ENCODE measurements at places on chromosomes 4 and X. TPM values are rescaled to one million over a fixed set of nuclear protein-coding genes. Genes with fewer than 3 reads are reported as not detected.
A peak's percentile ranks its signal among the peaks of the same experiment; 100 is the strongest.

DNA sequence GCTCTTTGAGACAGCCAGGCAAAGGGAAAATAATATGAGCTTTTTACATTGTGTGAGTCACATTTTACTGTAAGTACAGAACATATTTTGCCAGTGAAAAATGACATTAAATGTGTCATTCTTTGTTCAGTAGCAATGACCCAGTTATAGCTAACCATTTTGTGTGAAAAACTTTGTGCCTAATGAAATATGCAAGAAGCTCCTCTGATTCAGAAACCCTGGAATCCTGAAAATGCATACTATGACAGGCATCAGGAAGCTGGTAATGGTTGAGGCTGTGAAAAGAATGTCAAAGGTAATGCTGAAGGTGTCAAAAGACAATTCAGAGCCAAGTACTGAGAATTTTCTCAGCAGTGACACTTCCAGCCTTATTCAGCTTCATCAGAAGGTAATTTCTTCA is 549.5 kb upstream of the SMIM31 start:
- no peaks in the 10 kb centered on the region for H3K4me1 ChIP-seq
- no peak overlapping the region for H3K4me3 ChIP-seq
- no peak overlapping the region for H3K27ac ChIP-seq
- no peaks in the 10 kb centered on the region for H3K36me3 ChIP-seq

GRCh38 chrX:129877401-129877800 is 28.6 kb upstream of the UTP14A start:
- peaks cover 7% of the 10 kb centered on the region for H3K27me3 ChIP-seq
- no peaks in the 10 kb centered on the region for H3K36me3 ChIP-seq
- no peaks in the 10 kb centered on the region for H3K4me1 ChIP-seq
- H3K27ac ChIP-seq, result no peak overlapping the region
- H3K4me3 ChIP-seq, result no peak overlapping the region

DNA sequence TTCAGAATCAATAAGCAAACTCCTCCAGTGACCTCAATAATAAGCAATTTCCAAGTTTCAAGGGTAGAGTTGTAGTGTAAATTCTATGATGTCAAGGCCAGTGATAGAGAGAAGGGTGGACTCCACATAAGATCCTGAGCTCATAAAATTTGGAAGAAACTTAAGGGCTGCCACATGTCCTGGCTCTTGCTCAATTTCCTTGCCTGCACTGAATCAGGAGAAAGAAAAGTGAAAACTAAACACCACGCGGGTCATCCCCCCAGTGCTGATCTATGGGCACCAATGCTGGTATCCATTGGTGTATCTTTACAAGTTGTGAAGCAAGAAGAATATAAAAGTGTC is 392.0 kb upstream of the INTU start:
- H3K36me3 ChIP-seq, result no peaks in the 10 kb centered on the region
- no peak overlapping the region for H3K27ac ChIP-seq
- no peaks in the 10 kb centered on the region for H3K27me3 ChIP-seq
- no peak overlapping the region for H3K4me3 ChIP-seq
- no peaks in the 10 kb centered on the region for H3K4me1 ChIP-seq
- no peak for DNase-seq

DNA sequence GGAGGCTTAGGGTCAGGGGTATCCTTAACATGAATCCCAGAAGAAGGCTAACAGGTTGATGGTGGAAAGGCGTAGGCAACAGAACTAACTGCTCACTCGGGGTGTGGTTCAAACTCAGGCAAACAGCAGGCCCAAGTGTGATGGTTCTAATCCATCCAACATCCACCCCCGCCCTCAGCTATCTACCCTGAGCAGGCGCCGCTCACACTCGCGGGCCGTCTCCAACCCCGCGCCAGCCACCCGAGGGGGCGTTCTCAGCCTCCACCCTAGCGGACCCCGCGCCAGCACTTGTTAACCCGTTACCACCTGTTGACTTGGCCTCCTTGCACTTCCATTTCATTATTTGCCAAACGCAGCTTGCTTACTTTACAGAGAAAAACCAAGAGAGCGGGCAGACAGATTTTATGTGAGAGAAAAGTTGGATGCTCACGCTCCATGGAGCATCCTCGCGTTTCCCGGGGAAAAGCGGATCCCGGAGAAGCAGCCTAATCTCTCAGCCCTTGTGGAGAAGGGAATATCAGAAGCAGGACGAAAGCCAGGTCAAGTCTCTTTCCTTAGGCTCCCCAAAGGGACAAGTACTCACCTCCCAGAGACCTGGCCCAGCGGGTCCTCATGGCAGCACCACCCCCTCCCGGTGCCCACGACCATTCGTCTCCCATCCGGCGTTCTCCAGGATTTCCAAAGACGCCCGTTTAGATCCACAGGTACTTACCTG is 773 bp downstream of the SNCA start:
- peak; percentile 21 for DNase-seq
- H3K27ac ChIP-seq, result no peak overlapping the region
- peaks cover 25% of the 10 kb centered on the region for H3K4me1 ChIP-seq
- H3K27me3 ChIP-seq, result peaks cover 57% of the 10 kb centered on the region
- H3K36me3 ChIP-seq, result peaks cover 2% of the 10 kb centered on the region

- DNase-seq, result no peak
- no peaks in the 10 kb centered on the region for H3K36me3 ChIP-seq
- H3K4me3 ChIP-seq, result no peak overlapping the region
- no peak overlapping the region for H3K27ac ChIP-seq
These were observed 49.7 kb upstream of the TMEM164 start for GRCh38 chrX:109952985-109953905.

GRCh38 chr4:111775556-111776297 is 369.5 kb upstream of the FAM241A start:
- H3K27ac ChIP-seq, result no peak overlapping the region
- no peaks in the 10 kb centered on the region for H3K4me1 ChIP-seq
- no peaks in the 10 kb centered on the region for H3K27me3 ChIP-seq
- DNase-seq, result no peak
- no peak overlapping the region for H3K4me3 ChIP-seq

DNA sequence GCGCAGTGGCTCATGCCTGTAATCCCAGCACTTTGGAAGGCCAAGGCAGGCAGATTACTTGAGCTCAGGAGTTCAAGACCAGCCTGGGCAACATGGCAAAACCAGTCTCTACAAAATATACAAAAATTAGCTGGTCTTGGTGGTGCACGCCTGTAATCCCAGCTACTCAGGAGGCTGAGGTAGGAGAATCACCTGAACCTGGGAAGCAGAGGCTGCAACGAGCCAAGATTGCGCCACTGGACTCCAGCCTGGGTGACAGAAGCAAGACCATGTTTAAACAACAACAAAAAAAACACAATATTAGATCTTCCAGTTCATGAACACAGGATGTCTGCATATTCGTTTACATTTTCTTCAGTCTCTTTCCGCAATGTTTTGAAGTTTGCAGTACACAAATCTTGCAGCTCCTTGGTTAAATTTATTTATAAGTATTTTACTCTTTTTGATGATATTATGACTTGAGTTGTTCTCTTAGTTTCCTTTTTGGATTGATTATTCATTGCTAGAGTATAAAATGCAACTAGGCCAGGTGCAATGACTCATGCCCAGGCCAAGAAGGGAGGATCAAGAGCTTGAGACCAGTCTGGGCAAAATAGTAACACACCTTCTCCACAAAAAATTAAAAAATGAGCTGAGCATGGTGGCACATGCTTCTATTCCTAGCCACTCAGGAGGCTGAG is 30.4 kb upstream of the ABCG2 start:
- no peak for DNase-seq
- H3K27me3 ChIP-seq, result no peaks in the 10 kb centered on the region
- H3K36me3 ChIP-seq, result no peaks in the 10 kb centered on the region
- H3K27ac ChIP-seq, result no peak overlapping the region
- H3K4me3 ChIP-seq, result no peak overlapping the region

DNA sequence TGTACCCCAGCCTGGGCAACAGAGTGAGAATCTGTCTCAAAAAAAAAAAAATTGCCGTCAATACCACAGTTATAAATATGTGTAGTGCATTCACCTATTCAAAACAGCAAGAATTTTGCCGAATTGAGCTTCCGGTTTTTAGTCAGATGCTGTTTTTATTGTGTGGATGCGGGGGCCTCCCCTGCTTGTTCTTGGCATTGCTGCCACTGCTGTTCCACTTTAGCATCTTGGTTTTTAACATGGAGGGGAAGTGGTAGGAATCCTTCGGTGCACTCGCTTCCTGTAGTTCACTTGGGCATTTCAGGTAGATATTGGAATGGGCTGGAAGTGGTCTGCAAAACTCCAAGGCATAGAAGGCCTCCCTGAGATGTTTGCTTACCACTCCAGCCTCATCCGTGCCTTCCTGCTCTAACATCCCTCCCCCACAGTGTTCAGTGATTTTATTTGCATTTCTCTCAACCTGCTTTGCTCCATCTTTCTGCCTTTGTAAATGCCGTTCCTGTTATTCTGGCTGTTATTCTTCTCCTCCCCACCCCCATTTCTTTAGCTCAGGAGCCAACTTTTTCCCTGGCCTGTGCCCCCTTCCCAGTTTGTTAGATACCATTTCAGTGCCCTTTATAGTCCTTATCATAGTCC is 25.5 kb downstream of the MOB1B start:
- peak overlapping the region; percentile 0 for H3K27ac ChIP-seq
- DNase-seq, result peak; percentile 39
- H3K4me3 ChIP-seq, result peak overlapping the region; percentile 68

DNA sequence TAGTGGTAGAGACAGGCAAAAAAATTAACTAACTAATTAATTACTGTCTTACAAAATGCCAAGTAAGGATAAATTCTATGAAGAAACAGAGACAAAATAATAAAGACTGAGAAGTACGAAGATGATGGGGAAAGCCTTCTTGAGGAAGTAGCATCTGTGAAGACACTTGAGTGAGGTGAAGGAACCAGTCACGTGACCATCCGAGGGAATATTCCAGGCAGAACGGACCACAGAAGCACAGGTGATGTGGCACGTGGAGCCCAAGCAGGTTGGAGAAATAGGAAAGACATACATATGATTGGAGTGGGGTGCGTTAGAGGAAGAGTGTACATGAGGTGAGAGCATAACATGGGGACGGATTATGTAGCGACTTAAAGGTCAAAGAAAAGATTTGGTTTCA is 30.5 kb upstream of the SPP1 start:
- no peak for DNase-seq
- H3K36me3 ChIP-seq, result no peaks in the 10 kb centered on the region
- no peak overlapping the region for H3K4me3 ChIP-seq
- peaks cover 3% of the 10 kb centered on the region for H3K27me3 ChIP-seq
- no peak overlapping the region for H3K27ac ChIP-seq

GRCh38 chr4:183558873-183559272 is 54.0 kb downstream of the ING2 start:
- DNase-seq, result no peak
- H3K4me3 ChIP-seq, result no peak overlapping the region
- no peaks in the 10 kb centered on the region for H3K27me3 ChIP-seq
- no peak overlapping the region for H3K27ac ChIP-seq
- no peaks in the 10 kb centered on the region for H3K4me1 ChIP-seq

- H3K36me3 ChIP-seq, result no peaks in the 10 kb centered on the region
- no peak overlapping the region for H3K4me3 ChIP-seq
- H3K27me3 ChIP-seq, result no peaks in the 10 kb centered on the region
These were observed 586.9 kb upstream of the NR3C2 start for GRCh38 chr4:149029056-149029651.

DNA sequence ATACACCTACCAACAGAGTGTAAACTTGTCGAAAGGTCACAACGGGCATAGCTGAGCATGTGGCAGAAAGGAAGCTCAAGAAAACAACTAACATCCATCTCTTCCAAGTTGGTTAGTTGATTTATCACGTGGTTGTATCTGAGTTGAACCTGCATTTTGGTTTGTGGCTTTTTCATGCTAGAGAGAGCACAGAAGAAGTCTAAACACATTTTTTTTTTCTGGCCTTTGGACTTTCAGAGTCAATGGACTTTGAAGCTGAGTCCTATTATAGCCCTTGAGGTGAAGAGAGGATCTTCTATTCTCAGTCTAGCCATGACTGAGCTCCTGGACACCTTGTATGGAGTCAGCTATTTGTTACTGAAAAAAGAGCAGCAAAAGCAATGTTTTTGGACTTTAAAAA is 150.6 kb upstream of the TRPC5 start:
- no peak for DNase-seq
- no peak overlapping the region for H3K4me3 ChIP-seq
- H3K36me3 ChIP-seq, result no peaks in the 10 kb centered on the region
- H3K4me1 ChIP-seq, result no peaks in the 10 kb centered on the region
- no peak overlapping the region for H3K27ac ChIP-seq

- H3K36me3 ChIP-seq, result no peaks in the 10 kb centered on the region
- no peak for DNase-seq
- H3K4me1 ChIP-seq, result peaks cover 5% of the 10 kb centered on the region
These were observed 169.4 kb downstream of the SLIT2 start for GRCh38 chr4:20420916-20421602.

- H3K36me3 ChIP-seq, result no peaks in the 10 kb centered on the region
- no peak overlapping the region for H3K4me3 ChIP-seq
- H3K27me3 ChIP-seq, result peaks cover 24% of the 10 kb centered on the region
- DNase-seq, result no peak
- H3K27ac ChIP-seq, result no peak overlapping the region
- no peaks in the 10 kb centered on the region for H3K4me1 ChIP-seq
These were observed 149.8 kb upstream of the EOLA2 start for GRCh38 chrX:150088042-150088441.

GRCh38 chrX:112630187-112630586 is 49.6 kb downstream of the LHFPL1 start:
- no peak overlapping the region for H3K27ac ChIP-seq
- H3K36me3 ChIP-seq, result peaks cover 2% of the 10 kb centered on the region
- no peak for DNase-seq
- H3K4me3 ChIP-seq, result no peak overlapping the region

- H3K4me1 ChIP-seq, result peaks cover 16% of the 10 kb centered on the region
- peaks cover 56% of the 10 kb centered on the region for H3K27me3 ChIP-seq
- H3K4me3 ChIP-seq, result peak overlapping the region; percentile 90
- no peaks in the 10 kb centered on the region for H3K36me3 ChIP-seq
- no peak for DNase-seq
- no peak overlapping the region for H3K27ac ChIP-seq
These were observed 10.1 kb downstream of the GDPD2 start for GRCh38 chrX:70432936-70433847.

DNA sequence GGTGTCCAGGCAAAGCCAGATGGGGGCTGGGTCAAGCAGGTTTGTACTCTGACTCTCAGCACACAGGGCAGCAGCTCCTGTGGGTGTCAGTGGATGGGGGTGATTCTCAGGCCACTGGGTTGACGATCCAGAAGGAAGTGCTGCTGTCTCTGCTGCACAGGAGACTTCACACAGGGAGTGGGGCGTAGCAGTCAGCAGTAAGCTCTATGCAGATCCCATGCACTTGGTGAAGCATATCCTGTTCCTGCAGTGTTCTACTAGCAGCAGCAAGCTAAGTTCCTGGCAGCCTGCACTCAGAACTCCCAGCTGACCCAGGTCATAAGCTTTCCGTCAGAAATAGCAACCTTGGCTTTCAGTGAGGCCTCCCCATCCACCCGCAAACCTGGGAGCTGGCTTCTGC is 117.6 kb upstream of the NDST3 start:
- no peaks in the 10 kb centered on the region for H3K27me3 ChIP-seq
- H3K4me1 ChIP-seq, result no peaks in the 10 kb centered on the region
- H3K27ac ChIP-seq, result no peak overlapping the region
- H3K4me3 ChIP-seq, result no peak overlapping the region
- no peak for DNase-seq

GRCh38 chr4:146023334-146023967 is 84.8 kb upstream of the ZNF827 start:
- peaks cover 37% of the 10 kb centered on the region for H3K27me3 ChIP-seq
- H3K27ac ChIP-seq, result no peak overlapping the region
- peaks cover 6% of the 10 kb centered on the region for H3K4me1 ChIP-seq
- DNase-seq, result no peak

Gene AREG
- total RNA-seq, result 7.5 TPM

Gene PGAM4
- not detected for total RNA-seq

Gene NPNT
- total RNA-seq, result not detected

Gene FAM149A
- total RNA-seq, result 2.0 TPM

Gene KLB
- not detected for total RNA-seq

Gene MSN
- total RNA-seq, result 298 TPM

Gene CFI
- 0.81 TPM for total RNA-seq

Gene HTR2C
- not detected for total RNA-seq

Gene LDB2
- not detected for total RNA-seq

Gene SHROOM2
- 0.29 TPM for total RNA-seq
